ENCODE measurements at places on chromosomes 3 and 15.

GRCh38 chr3:1179146-1179545, 86.3 kb downstream of the CNTN6 start:
- no peak for DNase-seq

GRCh38 chr15:59936741-59937140, 67.4 kb upstream of the FOXB1 start:
- no peak for DNase-seq

GRCh38 chr15:101346928-101347327, 51.9 kb upstream of the SNRPA1 start:
- DNase-seq, result no peak

GRCh38 chr3:65412588-65412987, 626.1 kb downstream of the MAGI1 start:
- no peak for DNase-seq

DNA sequence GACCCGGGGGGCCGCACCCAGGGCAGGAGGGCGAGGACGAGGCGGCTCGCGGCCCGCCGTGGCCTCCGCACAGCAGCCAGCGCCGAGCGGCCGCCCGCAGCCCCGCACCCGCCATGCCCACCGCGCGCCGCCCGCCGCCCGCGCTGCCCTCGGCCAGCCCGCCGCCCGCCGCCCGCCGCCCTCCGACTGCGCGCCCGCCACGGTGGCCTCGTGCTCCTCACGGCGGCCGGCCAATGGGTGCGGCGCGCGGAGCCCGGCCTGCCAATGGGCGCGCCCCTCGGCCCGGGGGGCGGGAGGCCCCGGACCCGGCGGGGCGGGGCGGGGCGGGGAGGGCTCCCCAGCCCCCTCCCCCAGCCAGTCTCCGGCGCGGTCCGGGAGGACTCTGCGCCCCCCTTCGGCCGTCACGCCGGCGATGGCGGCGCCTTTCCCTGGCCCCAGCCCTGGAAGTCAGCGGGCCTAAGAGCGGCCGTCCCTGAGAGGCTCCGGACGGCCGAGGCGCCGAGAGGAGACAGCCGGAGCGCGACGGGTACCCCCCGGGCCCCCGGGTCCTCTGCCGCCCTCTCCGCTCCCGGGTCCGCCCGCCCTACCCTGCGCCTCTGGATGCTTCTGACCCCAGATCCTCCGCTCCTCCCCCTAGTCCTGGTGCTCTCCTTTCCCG, at the start of gene NT5DC2:
TSS of gene NT5DC2 (minus strand) at position 235 of the 658 bp plus-strand sequence. CDS start at position 115, 120 bp downstream.
- DNase-seq, result peak; percentile 69

- DNase-seq, result no peak
These were observed 141.4 kb upstream of the MRPS22 start for GRCh38 chr3:139202226-139202958.

- no peak for DNase-seq
These were observed 479.9 kb downstream of the GRM7 start for GRCh38 chr3:7340795-7341194.

DNA sequence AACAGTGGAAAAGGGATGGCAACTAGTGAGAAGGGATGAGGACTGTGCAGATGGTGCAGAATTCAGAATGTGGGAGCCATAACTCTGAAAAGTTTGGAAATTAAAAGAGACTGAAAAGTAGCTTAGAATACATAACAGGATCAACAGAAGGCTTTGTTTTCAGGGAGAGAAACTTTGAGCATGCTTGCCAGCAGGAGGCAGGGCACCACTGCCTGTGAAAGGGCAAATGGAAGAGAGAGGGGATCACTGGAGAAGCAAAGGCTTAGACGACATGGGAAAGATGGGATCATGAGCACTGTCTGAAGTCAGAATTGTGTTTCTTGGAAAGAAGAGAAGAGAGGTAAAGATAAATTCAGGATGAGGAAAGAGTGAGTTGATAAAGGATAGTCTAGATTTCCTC, 99.6 kb downstream of the ABI3BP start:
- no peak for DNase-seq

GRCh38 chr15:64690008-64690407, 85.4 kb downstream of the RBPMS2 start:
- no peak for DNase-seq

- DNase-seq, result no peak
These were observed 98.4 kb upstream of the PFN2 start for GRCh38 chr3:150069154-150069527.

DNA sequence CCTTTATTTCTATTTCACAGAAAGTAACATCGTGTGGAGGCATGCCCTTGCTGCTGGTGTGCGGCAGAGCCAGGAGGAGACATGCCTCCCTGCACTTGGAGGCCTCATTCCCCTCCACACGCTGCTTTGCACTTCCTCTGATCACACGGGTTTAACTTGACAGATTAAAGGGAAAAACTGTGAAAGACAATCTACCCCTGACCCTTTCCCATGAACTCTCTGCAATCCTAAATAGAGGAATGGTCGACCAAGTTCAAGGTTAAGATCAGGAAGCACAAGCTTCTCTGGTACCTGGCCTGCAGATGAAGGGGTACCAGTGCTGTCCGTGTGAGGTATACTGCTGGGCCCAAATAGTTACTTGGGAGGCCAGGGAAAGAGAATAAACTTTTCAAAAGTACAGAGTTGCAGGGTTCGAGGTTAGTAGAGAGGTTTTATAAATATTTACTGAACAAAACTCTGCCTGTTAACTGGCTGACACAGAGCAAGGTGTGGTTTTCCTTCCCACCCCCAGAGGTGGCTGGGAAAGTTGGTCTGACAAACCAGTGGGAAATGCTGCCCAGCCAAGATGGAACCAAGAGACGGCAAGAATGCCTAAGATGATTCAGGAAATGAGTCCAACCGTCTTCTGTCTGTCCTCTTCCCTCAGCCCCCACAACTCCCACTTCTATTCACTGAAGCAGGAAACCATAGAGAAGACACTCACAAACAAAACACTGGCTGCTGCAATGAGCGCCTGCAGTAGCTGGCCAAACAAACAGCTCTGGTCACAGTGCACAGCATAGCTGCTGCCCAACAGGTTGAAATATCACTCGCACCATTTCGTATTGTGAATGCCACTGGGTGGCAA, 79.6 kb downstream of the IGF2BP2 start:
- no peak for DNase-seq

DNA sequence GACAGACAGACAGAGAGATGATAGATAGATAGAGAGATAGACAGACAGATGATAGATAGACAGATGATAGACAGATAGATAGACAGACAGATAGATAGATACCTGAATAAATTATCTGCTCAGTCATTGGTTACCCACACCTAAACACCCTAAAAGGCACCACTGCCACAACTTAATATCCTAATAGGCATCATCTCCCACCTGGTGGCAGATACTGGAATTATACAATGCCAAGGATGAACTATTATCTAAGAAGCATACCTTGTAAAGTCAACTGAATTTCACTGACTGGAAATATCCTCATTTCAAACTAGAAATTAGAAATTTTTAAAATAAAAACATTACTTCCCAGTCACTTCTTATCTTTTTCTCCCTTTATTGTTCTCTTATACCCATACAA, 19.4 kb upstream of the ATP8B4 start:
- DNase-seq, result no peak

GRCh38 chr3:42539871-42540714, 37.6 kb downstream of the VIPR1 start:
- peak; percentile 47 for DNase-seq

GRCh38 chr3:37968813-37969595, 21.6 kb upstream of the VILL start:
- DNase-seq, result no peak

DNA sequence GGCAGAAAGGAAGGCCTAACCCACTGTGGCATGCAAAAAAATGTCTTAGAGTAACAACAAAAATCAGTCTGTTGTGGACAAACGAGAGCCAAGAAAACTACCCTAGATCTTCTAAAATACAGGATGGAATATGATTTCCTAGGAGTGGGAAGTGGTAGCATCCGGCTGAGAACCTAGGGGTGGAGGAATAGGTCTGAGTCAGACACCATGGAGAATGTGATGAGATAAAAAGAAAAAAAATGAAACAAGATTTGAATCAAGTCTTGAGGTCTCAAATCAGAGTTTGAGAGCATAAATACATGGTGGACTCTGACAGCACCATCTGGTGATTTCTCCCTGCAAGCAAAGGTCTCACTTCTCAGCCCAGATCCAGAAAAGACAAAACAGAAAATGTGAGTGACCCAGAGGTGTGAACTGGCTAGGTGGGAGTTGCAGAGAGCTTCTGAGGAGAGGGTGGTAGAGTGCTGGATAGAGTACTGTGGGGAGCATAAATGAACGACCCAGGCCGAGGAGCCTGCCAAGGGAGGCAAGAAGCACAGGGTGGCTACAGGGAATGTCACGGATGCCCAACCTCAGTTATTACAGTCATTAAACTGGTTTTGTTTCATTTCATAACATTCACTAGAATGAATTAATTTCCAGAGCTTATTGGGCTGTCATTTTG, 27.6 kb upstream of the VEPH1 start:
- no peak for DNase-seq

DNA sequence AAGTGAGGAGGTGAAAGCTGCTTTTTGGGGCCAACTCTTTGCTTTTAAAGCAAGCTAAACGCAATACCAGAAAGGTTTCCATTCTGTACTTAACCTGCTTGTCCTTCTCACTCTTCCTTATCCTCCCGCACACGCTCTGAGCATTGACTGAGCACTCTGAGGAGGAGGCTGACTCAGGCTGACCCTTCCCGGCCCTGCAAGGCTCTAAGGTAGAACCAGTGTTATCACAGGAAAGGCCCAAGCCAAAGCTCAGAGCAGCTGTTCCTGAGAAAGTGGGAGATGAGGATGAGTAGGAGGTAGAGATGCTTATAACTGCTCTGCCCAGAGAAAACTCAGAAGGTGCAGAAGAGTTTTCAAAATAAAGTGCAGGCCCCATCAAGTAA, 2.3 kb downstream of the B3GNT5 start:
- no peak for DNase-seq

- DNase-seq, result no peak
These were observed 78.7 kb upstream of the PROK2 start for GRCh38 chr3:71863563-71864190.

- DNase-seq, result no peak
These were observed 32.5 kb downstream of the PLXNA1 start for GRCh38 chr3:127015282-127016042.

DNA sequence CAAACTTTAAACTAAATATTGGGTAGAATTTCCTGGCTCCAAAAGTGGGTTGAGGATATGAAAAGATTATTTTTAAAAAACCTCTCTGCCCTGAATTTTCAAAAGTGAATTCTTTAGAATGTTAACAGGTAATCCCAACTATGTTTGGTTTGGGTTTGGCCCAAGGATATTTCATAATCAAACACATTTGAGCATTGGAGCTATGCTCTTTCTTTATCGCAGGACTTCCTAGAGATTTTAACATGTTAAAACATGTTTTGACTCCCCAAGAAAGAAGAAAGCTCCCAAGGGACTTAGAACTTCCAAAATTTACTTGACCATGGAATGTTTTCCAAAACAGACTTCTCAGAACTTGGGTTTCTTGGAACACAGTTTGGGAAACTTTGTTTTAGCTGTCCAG, 75.6 kb upstream of the SYNPR start:
- DNase-seq, result no peak

- DNase-seq, result no peak
These were observed 98.7 kb upstream of the STRIT1 start for GRCh38 chr3:155392138-155392537.

- DNase-seq, result no peak
These were observed 46.7 kb downstream of the ALCAM start for GRCh38 chr3:105413343-105413887.

GRCh38 chr3:126816986-126817777, 113.1 kb downstream of the CHCHD6 start:
- DNase-seq, result no peak

DNA sequence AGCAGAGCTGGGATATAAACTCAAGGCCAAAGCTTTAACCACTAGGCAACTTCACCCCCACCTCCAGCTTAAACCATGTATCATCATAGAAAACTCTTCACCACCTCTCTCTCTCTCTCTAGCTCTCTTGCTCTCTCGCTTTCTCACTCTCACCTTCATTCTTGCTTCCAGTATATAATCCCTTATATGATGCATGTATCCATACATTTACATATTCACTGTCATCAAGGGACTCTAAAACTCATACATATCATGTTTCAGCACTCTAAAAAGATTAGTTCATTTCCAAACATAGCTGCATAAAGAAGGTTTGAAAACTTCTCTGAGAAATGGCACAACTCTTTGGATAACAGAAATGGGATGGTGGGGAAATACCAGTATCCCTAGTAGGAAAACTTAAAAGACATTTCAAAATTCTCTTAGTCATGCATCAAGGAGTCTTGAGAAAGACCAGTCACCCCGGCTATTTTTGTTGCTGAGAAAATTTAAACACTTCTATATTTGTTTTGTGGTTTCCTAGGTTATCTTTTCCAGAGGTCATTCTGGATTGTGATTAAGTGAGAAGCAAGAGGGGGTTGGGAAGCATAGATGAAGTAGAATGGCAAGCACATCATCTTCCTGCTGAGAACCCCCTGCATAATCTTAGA, 447.8 kb upstream of the THBS1 start:
- DNase-seq, result no peak

DNA sequence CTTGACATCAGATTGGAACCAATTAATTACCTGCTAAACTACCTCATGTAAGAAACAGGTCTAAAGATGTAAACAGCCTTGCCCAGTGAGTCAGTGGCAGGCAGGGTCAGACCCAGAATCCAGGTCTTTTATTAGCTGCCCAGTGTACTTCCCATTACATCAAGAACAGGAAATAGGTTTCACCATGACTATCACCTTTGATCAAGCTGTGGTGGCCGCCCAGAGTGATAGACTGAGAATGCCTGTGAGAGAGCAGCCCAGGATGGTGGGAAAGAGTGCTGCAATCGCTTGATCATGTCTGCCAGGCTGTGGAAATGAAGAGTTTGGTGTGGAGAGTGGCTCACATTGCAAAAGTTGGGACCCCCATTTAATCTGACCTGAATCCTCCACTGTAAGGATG, 61.3 kb upstream of the PIAS1 start:
- DNase-seq, result no peak

DNA sequence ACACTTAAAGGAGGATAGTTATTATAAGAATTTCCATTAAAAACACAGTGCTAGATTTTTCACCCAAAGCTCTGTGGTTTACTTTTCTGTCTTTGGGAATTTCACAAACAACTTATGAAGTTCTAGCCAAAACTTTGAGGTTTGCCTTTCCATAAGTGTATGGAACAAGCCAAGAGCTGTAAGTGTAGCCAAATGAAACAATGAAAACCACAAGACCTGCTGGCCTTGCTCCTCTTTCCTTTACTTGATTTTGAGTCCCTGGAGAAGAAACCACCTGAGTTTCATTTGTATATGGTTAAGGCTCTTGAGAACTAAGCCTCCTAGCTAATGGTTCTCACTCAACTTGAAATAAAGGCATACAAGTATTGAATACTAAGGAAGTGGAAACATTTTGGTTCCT, 365.3 kb upstream of the EPHA3 start:
- DNase-seq, result no peak

- DNase-seq, result no peak
These were observed 133.7 kb downstream of the GADL1 start for GRCh38 chr3:30760737-30761136.

DNA sequence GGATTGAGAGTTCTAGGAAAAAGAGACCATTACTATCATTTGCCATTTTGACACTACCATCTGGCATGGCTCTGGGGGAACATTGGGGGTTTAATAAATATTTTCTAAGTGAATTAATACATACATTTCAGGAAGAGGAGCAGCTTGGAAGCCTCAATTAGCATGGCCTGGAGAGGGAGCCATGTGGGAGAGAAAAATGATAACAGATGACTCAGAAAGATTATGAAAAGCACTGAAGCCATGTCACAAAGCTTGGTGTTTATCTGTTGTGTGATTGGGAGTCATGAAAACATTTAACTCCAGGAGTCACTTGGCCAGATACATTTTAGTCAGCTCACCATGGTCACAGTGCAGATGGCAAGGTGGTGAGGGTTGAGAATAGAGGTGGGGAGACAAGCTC, 121.0 kb downstream of the SSR3 start:
- no peak for DNase-seq

All from T-helper 17 cell (primary cell).